ENCODE measurements at places on chromosomes 3 and 15. TPM values are rescaled to one million over a fixed set of nuclear protein-coding genes. Genes with fewer than 3 reads are reported as not detected.

ISLR gene
- 5.3 TPM for total RNA-seq

CHRNA5 gene
- total RNA-seq: 0.59 TPM

PRR20G gene
- not detected for total RNA-seq

MELTF gene
- 9.8 TPM for total RNA-seq

KCNH8 gene
- total RNA-seq: under 0.01 TPM
